Liver (tissue), 10 donors: ENCODE measurements at places on chromosomes 7 and 10. TPM values are rescaled to one million over a fixed set of nuclear protein-coding genes. Genes with fewer than 3 reads are reported as not detected.

The TLX1 gene
- 0.33 TPM for total RNA-seq

The CCL24 gene
- 2.1 TPM for total RNA-seq

The GJD4 gene
- total RNA-seq: not detected

The PRF1 gene
- total RNA-seq: 2.8 TPM

The ZNF736 gene
- total RNA-seq: 8.2 TPM

The GTPBP4 gene
- 9.8 TPM for total RNA-seq

The C10orf143 gene
- total RNA-seq: 0.67 TPM

The UCN3 gene
- not detected for total RNA-seq

The FRMD4A gene
- total RNA-seq: 17.1 TPM

DNA sequence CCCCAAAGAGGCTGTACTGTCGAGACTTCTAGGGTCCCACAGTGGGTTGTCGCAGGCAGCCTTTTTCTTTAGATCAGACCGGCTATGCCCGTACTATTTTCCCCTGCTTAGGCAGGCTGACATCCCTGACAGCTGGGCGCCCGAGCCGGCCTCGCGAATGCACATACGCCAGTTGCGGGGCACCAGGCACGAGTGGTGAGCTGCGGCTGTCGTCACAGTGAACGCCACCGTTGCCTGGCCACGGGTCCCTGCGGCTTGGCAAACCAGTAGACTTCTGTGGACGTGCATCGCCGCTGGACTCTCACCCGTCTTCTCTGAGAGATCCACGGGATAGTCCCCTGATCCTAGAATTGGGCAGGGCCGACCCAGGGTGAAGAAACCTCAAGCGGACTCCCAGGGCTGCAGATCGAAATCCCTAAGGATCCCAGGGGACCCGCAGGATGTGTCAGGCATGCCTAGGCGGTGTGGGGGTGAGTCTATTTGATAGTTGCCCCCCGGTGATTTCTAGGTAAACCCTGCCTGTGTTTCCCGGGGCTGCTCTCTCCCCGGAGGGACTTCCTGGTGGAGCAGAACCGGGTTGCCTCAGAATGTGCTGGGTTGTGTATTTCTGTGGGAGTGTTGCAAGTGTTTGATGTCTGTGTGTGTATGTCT, 33.0 kb upstream of the ZNF273 start:
- DNase-seq: peak; percentile 29

- DNase-seq: no peak
Measured at GRCh38 chr10:63707254-63707910, 186.2 kb downstream of the REEP3 start.

- DNase-seq: no peak
Measured at GRCh38 chr10:97230146-97230545, 44.4 kb upstream of the SLIT1 start.

DNA sequence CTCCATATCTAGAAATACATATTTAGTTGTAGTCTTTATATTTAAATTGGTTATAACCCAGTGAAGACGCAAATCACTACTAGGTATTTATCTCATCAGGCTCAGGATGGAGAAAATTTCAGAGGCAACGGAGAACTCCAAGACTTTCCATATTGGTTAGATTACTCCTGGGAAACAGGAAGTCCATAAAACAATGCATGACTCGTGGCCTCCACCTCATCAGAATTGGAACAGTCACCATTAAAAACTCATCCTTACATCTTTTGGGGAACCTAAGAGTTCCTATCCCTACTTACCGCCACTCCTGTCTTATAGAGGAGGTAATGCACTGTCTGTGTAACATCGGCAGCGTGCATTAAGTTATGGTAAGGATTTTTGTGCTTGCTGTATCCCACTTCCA, 177.6 kb downstream of the PPP1R17 start:
- DNase-seq: no peak

DNA sequence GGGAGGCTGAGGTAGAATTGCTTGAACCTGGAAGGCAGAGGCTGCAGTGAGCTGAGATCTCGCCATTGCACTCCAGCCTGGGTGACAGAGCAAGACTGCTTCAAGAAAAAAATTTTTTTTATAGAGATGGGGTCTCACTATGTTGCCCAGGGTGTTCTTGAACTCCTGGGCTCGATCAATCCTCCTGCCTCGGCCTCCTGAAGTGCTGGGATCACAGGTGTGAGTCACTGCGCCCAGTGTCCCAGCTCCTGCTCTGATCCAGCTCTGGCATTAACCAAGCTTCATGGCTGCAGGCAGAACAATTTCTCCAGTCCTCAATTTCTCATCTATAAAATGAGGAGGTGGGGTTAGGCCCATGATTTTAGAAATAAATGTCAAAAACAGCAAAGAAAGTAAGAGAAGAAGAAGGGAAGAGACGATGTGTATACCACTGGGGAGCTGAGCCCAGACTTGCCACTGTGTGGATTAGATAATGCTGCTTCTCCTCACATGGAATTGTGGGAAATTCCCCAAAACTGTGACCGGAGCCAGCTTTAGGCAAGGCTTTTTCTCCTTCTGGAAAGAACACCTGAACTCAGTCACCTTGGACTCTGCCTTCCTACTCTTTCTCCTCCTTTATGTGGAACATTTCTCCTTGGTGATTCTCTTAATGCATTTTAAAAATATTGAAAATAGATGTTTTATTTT, 25.5 kb downstream of the IL15RA start:
- DNase-seq: no peak

DNA sequence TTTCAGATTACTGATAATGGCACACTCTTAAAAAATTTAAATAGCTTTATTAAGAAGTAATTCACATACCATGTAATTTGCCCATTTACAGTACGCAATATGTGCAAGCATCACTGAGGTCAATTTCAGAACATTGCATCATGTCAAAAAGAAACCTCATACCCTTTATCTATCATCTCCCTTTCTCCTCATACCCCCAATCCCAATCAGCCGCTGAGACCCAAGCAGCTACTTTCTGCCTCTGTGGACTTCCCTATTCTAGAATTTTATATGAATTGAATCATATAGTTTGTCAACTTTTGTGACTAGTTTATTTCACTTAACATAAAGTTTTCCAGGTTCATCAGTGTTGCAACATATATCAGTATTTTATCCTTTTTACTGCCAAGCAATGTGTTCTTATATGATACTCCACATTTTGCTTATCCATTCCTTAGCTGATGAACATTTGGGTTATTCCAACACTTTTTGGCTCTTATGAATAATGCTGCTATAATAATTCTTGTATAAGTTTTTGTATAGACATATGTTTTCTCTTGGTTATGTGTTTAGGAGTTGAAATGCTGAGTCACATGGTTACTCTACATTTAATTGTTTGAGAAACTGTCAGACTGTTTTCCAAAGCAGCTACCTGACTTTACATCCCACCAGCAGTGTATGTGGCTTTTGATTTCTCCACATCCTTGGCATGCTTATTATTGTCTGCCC, 26.9 kb upstream of the TPK1 start:
- DNase-seq: no peak

DNA sequence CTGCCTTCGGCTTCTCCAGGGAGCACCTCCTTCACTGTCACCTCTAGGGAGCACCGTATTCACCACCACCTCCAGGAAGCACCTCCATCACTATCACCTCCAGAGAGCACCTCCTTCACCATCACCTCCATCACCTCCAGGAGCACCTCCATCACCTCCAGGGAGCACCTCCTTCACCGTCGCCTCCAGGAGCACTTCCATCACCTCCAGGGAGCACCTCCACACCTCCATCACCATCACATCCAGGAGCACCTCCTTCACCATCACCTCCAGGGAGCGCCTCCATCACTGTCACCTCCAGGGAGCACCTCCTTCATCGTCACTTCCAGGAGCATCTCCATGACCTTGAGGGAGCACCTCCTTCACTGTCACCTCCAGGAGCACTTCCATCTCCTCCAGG, 102.3 kb downstream of the DNAJB6 start:
- DNase-seq: no peak

- DNase-seq: peak; percentile 82
Measured at GRCh38 chr7:100655908-100656674, at the start of gene ACTL6B. TSS of gene ACTL6B (minus strand) at chr7:100656448. CDS start at chr7:100656354, 94 bp downstream.

DNA sequence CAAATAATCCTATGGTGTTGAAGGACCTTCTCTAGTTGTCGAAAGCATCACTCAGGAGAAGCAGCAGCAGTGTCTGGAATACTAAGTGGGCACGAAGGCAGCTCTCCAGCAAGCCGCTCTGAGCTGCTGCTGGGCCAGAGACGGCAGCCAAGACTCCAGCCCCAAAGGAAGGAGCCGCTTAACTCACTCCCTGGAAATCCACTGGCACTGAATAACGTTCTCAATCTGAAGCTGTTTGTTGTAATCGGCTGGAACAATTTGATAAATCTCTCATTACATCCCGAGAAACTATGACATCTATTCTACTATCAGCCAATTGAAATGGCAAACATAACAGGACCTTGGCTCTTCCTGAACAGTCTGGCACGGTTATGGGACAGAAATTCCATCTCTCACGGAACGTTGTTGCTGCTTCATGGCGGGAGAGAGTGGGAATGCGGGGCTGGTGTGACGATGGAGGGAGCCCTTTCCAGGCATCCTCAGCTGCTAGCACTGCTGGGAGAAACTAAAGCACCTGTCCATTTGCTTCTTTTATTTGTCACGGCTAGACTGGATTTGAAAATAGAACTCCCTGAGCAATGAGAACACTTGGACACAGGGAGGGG, 331.5 kb upstream of the RNF32 start:
- DNase-seq: no peak

GRCh38 chr10:44466236-44466635, 81.3 kb upstream of the CXCL12 start:
- DNase-seq: no peak

DNA sequence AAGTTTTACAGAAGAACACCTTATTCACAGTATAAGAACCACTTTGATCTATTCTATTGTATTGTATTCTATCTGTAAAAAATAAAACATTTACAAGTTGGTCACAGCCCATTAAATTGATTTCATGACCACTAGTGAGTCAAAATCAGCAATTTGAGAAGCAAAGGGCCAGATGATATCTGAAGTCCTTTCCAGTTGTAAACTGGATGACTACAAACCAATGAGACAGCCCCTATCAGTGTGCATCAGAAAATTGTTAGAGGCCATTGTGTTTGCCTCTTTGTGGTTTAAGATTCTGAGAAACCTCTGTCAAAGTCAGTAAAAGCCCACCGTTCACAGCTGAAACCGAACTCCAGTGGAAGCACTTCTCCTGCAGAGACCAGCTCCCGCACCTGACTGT, 54.8 kb downstream of the TBXAS1 start:
- DNase-seq: no peak
